ENCODE measurements at places on chromosomes 12 and 14.

DNA sequence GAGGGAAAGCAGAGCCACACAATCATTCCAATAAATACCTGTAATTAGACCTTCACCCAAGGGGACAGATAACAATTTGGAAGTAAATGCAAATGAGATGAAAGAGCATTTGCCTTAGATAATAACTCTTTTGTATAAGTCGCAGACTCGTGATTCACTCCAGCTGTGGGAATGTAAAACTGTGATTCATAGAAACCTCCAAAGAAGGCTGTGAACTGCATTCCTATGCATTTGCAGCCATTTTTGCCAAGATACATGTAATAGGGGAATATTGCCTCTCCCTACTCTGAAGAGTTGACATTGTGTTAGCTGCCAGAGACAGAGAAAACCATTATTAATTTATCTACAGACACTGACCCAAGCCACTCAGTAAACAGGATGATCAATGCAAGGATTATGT is 181.9 kb upstream of the ARHGAP5 start:
- DNase-seq, result no peak

- no peak for DNase-seq
These were observed 228.2 kb upstream of the LRFN5 start for GRCh38 chr14:41378526-41378925.

DNA sequence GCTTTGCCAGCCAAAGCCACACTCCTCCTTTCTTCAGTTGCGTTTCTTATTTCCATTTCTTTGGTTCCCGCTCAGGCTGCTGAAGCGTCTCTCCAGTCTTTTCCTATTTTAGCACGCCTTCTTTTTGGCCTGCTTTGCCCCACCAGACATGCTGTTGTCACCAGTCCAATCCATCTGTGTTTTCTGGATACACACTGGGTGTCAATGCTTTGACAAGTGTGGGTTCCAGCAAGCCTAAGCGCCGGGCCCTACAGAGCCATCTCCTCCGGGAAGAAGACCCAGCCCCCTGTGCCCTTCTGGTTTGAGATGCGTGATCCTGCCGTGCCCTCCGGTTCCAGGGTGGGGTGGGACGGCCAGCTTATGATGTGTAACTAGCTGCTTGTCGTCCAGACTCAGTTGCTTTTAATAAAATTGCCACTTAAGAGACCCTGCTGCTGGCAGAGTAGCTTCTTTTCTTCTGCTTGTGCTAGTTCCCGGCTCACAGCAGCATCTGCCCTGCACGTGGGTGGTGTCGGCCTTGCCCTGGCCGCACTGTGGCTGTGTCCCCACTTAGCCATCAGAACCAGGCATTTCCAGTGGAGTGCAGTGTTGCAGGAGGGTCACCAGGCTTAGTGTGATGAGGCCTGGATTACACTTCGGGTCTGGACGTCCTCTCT is 29.7 kb downstream of the EML1 start:
- no peak for DNase-seq

DNA sequence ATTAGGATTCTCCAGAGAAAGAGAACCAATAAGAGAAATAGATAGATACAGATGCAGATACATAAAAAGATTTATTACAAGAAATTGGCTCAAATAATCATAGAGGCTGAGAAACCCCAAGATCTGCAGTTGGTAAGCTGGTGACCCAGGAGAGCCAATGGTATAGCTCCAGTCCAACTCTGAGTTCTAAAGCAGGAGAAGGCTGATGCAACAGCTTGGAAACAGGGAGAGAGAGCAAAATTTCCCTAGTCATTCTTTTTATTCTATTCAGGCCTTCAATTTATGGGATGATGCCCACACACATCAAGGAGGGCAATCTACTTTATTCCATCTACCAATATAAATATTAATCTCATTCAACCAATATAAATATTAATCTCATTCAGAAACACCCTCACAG is 218.2 kb downstream of the PRKD1 start:
- DNase-seq, result no peak

- no peak for DNase-seq
These were observed 5.1 kb downstream of the MIPOL1 start for GRCh38 chr14:37202812-37203211.

DNA sequence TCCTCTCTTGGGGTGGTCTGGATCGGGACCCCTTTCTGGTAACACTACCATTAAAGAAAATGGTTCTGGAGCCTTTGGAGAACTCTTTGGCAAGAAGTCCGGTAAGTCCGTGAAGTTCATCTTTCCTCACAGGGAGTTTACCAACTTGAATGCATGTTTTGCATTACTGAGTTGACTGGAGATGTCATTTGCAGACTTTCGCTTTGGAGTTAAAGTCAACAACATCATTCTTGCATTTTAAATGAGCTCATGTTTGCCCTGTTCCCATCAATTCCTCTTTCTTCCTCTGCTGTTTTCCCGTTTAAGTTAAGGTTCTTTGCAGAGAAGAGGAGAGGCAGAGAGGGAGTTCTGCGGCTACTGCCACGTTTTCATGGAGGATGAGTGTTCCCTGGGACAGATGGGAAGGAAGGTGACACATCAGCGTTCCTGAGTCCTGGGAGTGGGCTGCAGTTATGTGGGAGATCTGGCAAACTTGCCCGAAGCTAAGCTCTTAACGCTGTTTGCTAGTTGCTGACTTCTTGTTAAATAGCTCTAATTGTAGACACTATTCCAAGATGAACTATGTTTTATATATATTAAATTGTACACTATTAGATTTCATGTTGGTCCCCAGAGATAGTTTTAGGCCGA is 18.8 kb upstream of the PRICKLE1 start:
- no peak for DNase-seq

DNA sequence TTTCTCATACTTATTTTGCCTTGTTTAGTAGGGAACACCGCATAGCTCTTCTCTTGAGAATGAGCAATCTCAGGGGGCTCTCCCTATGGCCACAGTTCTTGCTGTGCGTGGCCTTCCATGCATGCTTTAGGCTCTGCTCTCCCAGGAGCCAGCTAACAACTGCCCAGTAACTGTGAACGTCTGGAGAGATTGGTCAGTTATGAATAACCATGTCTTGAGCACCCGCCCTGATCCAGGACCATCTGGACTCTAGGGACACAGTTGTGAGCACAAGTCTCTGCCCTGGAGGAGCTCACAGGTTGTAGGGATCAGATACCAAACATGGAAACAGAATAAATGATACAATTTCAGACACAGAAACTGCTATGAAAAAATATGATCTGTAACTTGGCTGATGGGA is 12.1 kb downstream of the PSMC1 start:
- DNase-seq, result no peak

DNA sequence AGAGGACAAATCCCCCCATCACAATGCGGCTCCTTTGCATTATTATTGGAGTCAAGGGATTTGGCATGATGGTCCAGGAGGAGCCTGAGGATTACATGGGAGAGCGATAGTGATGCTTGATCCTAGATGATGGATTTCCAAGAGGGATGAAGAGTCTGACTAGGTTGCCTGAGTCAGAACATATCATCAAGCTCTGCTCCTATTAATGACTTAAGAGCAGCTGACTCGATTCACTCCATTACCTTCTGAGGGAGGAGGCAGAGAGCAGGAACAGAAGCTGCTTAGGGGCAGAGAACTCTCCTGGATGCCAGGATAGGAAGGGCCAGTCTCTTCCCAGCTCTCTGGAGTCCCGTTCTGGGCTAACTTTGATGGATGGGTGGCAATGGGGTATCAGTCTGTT is 54.0 kb upstream of the CISTR start:
- no peak for DNase-seq

DNA sequence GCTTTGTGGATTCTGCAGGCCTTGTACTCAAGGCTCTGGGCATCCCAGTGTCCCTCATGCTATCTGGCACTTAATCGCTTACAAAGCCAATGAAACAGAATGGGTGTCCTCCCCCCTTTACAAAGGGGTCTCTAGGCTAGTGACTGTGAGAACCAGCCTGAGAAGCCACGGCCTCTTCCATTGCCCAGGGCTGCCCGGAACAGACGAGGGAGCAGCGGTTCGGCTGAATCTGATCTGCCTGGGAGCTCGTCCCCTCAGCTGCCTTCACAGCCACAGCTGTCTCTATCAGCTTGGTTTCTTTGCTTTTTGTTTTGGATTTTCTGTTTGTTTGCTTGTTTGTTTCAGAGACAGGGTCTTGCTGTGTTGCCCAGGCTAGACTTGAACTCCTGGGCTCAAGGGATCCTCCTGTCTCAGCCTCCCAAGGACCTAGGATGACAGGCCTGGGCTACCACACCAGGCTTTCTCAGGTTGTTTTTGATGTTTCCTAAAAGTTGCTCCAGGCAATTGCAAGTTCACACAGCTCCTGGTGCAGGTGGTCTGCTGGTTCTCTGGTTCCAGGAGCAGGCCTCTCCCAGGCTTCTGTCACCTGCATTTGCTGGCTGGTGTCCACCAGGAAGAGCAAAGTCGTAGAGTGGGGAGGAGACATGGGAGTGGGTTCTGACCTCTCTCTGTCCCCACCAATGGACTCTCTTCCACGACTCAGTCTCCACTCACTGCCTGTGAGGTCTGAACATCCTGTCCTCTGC is 10.9 kb upstream of the RIN3 start:
- no peak for DNase-seq

DNA sequence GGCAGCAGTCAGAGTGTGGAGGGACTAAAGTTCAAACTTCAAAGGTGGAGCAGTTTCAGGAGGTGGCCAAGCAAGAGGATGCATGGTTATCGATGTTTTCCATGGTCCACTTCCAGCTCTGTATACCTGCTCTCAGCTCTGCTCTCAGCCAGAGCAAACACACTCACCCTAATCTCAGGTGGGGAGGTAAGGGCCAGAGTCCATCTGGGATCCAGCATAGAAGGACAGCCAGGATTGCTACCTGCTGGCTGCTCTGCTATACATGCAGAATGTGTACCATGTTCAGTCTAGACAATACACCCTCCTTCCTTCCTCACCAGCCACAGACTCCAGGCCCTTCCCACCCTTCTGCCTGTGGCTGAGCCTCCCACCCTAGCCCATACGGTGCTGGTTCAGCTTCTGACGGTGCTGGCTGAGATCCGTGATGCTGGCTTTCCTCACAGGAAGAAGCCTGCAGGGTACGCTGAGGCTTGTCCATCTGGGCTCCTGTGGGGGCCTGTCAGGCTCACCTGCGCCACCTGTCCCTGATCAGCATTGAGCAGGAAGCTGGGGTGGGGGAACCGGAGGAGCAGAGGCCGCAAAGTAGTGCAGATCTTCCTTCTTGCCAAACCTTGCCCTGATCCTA is 2.4 kb downstream of the CBLN3 start:
- DNase-seq, result no peak

GRCh38 chr12:75909714-75910656 is 121.6 kb downstream of the PHLDA1 start:
- no peak for DNase-seq

Data from NCI-H187 treated with DMSO at 0.1 percent for 48 hours (cell line).